ENCODE measurements at places on chromosomes 5 and 9.
A peak's percentile ranks its signal among the peaks of the same experiment; 100 is the strongest.

GRCh38 chr5:66179297-66180051 is 35.4 kb downstream of the SREK1 start:
- no peak for DNase-seq

- no peak for DNase-seq
Measured at GRCh38 chr9:84424931-84425330, 84.4 kb upstream of the SLC28A3 start.

DNA sequence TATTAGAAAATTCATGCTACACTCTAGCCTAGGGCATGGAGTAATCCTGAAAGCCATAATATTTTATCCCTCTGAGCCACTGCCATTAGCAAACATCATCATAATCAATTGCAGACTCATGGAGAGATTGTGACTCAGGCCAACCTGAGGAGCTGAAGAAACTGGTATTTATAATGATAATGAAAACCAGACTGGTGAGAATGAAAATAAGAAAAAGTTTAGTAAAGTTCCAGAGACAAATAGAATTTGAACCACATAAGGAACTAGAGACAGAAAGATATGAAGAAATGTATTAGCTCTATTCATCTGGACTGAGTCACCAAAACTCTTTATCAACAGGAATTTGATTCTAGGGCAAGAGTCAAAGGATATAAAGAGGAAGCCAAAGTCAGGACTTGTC is 158.7 kb downstream of the DRD1 start:
- DNase-seq: no peak

- no peak for DNase-seq
Measured at GRCh38 chr9:84756731-84757130, 87.2 kb downstream of the NTRK2 start.

DNA sequence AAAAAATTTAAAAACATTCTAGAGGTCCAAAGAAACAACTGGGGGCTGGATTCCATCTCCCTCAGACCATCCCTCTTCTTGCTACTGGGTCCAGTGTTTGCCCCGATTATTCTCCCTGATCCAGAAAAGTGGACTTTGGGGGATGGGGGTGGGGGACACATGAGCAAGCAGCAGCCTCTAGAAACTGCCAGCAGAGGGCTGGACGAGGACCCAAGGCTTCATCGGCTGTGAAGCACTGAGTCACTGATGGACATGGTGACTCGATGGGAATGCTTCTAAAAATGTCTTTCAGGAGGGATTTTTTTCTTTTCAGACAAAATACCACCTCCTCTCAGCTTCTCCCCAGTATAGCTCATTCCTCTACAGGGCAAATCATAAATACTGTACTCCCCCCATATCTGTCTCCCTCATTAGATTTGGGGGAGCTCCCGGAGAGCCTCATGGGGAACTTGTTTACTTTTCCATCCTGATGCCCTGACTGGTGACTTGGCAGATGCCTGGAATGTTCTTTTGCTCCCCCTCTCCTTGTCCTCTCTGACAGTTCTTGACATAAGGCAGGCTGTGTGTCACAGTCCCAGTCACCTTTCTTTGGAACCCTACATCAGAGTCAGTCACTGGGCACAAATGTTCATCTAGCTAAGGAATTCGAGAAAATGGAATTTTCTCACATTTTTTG is 67.2 kb upstream of the STC2 start:
- no peak for DNase-seq

DNA sequence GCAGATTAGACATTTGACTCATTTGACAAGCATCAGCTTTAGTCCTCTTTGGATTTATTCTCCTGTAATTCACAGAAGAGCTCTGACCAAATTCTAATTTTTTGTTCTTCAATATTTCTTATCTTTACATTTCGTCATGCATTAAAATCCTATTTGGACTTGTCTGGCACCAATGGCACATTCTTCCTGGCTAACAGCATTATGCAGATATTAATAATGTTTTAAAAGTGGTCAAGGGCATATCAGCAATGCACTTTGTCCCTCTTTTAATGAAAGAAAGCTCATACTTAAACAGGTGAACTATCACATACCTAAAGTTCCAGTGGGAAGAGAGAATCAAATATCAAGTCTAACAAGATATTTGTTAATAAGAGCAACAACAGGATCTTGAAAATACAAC is 270.4 kb downstream of the ARL15 start:
- DNase-seq: no peak

- DNase-seq: no peak
Measured at GRCh38 chr9:75010570-75010969, 17.5 kb downstream of the CARNMT1 start.

- no peak for DNase-seq
Measured at GRCh38 chr9:129472651-129473102, 148.2 kb downstream of the C9orf50 start.

- DNase-seq: no peak
Measured at GRCh38 chr5:74916831-74917710, 50.9 kb upstream of the FAM169A start.

DNA sequence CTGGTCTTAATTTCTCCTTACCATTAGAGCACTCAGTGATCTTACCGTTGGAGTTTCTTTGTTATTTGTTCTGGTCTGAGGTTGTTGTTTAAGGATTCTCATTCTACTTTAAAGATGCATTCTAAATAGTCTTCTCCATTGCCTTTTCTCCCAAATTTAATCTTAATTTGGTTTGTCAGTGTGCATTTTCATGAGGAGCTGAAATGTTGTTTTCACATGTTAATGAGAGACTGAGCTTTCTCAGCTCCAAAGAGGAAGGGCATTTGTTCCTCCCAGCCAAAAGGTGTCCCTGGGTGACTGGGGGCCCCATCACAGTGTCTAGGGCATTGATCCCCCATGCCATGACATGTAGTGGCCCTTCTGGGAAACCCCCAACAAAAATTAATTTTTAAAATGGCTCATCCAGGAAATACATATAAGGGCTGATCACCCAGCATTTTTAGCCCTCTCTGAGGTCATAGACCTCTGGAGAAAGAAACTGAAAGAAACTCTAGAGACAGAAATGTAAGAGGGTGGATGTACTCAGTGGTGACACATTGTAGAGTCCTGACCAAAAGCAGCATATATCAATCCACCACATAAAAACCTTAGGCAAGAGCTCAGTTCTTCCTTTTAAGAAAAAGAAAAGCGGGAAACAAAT is 240.4 kb upstream of the RAI14 start:
- DNase-seq: no peak

- DNase-seq: no peak
Measured at GRCh38 chr9:113454914-113455761, 8.4 kb upstream of the RGS3 start.

- DNase-seq: no peak
Measured at GRCh38 chr5:159992566-159992965, 16.4 kb upstream of the TTC1 start.

DNA sequence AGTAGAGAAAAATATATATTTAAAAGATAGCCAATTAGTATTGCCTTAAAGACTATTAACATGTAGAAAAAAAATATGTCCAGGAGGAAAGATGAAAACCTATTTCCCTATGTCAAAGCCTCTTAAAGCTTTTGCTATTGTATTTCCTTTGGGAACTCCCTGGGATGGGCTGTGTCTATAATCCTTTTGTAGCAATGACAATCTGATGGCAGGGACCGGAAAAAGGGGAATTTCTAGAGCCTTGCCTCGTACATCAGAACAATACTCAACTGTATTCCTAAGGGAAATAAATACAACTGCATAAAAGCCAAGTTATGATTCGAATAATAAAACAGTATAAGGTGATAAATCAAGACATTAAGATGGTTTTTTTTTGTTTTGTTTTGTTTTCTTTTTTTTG is 257.3 kb downstream of the MLLT3 start:
- DNase-seq: no peak

- peak; percentile 4 for DNase-seq
Measured at GRCh38 chr5:179558932-179559283, 8.6 kb downstream of the RUFY1 start.

- DNase-seq: no peak
Measured at GRCh38 chr9:95204710-95205109, 112.8 kb downstream of the FANCC start.

- DNase-seq: no peak
Measured at GRCh38 chr5:160837749-160838593, 14.0 kb downstream of the ATP10B start.

DNA sequence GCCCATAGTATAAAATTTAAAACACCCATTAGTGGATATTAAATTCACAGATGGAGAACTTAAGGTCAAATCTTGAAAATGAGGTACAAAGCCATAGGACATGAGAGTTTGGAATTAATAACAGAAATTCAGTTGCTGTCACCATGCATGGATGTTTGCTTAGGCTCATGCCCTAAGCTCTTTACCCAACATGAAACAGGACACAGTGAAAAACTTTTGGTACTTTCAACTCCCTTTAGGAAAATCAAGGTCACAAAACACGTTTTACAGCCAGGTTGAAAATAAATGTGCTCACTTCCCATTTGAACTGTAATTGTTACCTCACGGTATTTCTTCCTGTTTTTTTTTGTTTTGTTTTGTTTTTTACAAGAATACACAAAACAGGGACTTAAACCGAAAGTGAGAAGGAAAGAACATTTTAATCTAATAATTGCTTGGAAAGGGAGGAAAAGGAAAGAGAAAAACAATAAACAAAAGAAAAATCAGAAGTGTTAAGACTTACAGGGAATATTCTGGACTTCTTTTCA is 6.1 kb upstream of the TOPORS start:
- DNase-seq: no peak

- no peak for DNase-seq
Measured at GRCh38 chr5:132849347-132849746, 16.9 kb downstream of the GDF9 start.

- no peak for DNase-seq
Measured at GRCh38 chr9:109499631-109500410, 1.7 kb upstream of the PTPN3 start.

DNA sequence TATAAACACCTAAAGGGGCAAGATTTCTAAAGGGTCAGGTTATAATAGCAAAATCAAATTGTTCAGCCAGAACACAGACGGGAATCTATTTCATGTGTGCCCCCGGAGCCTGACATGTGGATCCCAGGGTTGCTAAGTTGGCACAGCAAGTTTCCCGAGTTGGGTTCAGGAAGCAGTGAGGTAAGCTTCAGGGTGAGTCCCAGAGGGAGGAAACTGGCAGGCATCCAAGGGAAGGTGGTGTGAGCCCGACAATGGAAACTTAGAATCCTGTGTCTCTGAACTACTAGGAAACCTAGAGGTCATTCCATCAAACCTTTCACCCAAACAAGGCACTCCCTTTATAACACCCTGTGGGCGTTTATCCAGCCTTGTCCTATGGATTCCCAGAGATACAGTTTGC is 98.4 kb downstream of the ADRB2 start:
- DNase-seq: no peak

DNA sequence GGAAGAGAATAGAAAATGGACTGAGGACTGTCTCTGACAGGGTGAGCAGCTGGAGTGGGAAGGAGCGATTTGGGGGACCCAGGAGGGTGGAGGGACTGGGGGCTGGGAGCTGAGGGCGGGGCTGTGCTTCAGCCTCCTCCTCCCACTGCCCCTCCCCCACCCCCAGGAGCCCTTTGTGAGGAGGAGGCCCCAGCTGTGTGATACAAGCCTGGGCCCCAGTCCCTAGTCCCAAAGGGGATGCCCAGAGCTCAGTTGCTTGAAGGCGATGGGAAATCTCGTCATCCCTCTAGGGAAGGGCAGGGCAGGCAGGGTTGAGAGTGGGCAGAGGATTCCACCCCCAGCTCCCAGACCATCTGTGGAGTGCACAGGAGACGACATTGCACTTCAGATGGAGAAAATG is at the start of gene SPATA31E1:
Gene SPATA31E1 (plus strand): TSS at position 251 of the 400 bp plus-strand sequence. CDS start 15 bp downstream, at position 266.
- DNase-seq: no peak

DNA sequence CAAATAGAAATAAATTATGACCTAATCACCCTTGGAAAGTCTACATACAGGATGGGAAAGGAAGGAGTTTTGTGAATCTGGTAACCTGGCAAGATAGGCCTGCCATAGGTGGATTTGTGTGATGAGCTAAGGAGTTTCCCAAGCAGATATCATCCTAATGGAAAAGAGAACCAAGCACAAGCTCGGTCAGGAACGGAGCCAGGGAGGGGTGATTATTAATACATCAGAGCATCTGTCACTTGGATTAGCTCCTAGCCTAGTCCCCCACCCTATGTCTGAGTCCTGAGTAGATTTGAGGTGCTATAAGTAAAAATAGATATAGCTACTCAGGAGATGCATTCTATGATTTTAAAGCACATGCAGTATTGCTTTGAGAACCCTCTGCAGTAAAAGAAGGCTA is 57.3 kb upstream of the SMARCA2 start:
- DNase-seq: no peak

- no peak for DNase-seq
Measured at GRCh38 chr5:53180991-53181390, 71.4 kb upstream of the MOCS2 start.

DNA sequence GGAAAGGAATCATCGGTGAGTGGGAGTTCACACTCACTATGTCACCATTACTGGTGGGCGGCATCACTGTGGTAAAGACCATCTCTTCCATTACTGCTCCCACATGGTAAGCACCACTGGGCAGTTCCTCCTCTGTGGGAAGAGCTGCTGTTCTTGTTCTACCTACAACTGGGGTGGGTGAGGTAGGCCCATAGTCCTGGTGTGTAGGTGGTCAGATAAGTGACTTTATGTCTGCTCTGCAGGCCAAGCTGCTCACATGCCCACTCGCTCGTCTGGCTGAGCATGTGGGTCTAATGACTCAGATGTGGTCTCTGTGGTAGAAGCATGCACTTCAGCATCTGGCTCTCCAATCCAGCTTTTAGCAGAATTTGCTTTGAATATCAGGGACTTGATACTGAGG is 82.9 kb downstream of the TMEM215 start:
- no peak for DNase-seq

DNA sequence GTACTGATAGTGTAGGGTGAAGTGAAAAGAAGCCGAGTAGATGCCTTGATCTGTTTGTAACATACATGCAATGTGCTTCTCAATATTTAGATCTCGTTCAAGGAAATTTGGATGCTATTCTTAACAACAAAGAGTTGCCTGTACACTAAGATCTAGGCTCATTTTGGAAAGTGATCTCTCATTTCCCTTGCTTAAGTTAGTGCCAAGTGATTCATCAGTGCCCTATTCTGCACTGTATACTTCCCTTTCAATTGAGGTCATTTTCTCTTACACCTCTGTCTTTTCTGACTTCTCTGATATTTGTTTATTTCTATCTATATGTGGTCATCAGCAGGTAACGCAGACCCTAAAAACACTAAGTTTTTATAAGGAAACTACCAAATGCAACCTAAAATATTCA is 528.6 kb upstream of the PTPRD start:
- no peak for DNase-seq

DNA sequence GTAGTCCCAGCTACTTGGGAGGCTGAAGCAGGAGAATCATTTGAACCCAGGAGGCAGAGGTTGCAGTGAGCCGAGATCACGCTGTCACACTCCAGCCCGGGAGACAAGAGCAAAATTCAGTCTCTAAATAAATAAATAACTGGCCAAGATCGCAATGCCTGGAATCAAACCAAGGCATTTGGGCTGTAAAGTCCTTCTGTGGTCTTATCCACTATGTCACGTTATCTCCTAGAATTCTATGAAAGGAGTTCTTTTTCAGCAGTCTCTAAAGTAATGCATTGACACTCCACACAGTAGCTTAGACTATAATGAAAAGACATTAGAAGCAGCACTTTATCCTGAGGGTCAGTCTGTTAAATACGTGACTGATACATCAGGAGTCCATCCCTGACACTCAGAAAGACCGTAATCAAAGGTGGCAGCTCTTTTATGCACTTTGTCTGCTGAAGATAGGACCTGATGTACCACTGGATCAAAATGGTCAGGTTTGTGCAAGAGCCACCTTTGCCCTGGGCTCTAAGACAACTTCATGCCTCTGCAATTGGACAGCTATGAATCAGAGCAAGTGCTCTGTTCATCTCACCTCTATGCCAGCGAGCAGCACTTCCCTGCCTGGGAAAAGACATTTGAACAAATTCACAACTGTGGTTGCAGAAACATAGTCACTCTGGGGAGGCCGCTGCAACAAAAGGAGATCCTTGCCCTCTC is 31.7 kb upstream of the GNA14 start:
- no peak for DNase-seq

GRCh38 chr5:56574778-56575177 is 240.6 kb upstream of the MAP3K1 start:
- no peak for DNase-seq
